ENCODE measurements at places on chromosomes 6 and 20.
A peak's percentile ranks its signal among the peaks of the same experiment; 100 is the strongest.

GRCh38 chr20:5887386-5887785 is 62.9 kb downstream of the TRMT6 start:
- no peak for DNase-seq

DNA sequence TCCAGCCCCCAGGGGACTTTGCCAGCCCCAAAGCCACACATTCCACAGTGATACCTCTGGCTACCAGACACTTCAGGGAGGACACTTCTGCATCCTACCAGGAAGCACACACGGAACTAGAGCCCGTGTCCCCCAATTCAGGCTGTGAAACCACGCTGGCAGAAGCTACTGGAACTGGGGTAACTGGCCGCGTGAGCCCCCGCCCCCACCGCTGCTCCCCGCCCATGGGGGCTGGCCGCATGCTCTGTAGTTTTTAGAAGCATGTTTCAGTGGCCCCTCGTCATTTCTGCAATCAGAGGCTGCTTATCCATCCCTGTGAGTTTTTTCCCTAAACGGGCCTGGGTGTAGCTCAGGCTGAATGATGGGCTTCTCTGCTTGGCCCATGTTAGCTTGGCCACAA is 28.7 kb upstream of the AAR2 start:
- DNase-seq: no peak

GRCh38 chr20:21155268-21155667 is 29.4 kb downstream of the KIZ start:
- no peak for DNase-seq

DNA sequence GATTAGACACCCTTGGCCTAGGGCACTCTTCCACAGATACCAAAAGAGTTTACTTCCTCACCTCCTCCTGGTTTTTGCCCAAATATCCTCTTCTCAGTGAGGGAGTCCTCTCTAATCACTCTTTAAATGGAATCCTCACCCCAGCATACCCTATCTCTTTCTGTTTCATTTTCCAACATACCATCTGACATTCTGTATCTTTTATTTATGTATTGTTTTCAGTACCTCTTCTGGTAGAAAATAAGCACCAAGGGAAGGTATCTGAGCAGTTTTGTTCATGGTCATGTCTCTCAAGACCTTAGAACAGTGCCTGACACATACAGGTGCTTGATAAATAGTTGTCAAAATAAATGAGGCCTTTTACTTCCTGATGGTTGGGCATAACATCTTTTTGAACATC is 55.1 kb downstream of the KIAA0408 start:
- DNase-seq: no peak

GRCh38 chr6:70717038-70717801 is 49.5 kb downstream of the SMAP1 start:
- DNase-seq: peak; percentile 56

- DNase-seq: no peak
Observed at GRCh38 chr6:48109944-48110343, 1.1 kb downstream of the PTCHD4 start.

DNA sequence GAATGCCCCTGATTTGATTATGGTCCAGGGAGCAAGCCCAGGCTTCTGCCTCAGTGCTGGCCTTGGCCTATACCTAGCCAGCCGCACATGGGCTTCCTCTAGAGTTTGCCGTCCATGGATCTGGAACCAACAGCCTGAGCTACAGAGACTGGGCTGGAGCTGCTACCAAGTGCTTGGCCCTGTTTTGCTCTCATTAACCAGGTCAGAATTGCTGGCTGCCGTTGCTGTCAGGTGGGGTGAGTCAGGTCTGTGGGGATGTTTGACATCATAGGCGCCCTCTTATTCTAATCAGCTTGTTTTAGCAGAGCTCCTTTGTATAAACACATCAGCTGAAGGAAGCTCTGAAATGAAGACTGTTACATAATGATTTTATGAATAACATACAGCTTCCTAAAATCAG is 83.1 kb upstream of the PHACTR2 start:
- DNase-seq: no peak

DNA sequence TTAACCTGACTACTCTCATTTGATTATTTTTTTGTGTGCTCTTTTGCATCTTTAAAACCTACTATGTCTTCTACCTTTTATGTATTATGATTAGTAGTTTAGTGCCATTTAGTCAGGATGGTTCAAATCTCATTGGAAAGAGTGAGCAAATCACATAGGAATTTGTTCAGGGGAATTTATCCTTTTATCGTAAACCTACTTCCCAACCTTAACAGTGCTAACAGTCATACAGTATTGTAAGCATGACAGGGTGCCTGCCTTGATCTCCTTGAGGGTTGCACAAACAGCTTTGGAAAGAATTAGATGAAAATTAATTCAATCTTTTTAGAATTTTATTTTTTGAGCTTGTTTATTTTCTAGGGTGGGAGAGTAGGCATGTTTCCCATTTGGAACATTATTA is 18.3 kb downstream of the RNF8 start:
- DNase-seq: no peak

DNA sequence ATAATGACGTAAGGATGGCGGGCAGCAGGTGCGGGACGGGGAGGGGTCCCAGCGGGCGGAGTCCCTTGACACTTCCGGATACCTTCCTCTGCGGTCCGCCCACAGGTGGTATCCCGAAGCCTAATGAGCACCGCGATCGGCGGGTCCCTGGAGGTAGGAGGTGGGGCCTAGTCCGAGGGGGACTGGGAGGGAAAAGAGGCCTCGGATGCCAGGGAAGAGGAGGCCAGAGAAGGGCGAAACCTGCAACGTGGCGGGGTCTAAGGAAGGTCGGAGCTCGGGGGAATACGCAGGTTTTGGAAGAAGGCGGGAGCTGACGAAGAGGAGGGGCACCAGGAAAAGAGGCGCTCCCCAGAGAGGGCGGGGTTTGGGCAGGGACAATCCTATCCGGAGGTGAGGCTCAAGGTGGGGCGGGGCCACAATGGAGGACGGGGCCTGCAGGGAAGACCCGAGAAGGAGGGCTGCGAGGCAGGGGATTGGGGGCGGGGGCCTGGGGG is 3.7 kb downstream of the PRSS16 start:
- peak; percentile 85 for DNase-seq

GRCh38 chr6:14292119-14292518 is 174.5 kb downstream of the CD83 start:
- no peak for DNase-seq

DNA sequence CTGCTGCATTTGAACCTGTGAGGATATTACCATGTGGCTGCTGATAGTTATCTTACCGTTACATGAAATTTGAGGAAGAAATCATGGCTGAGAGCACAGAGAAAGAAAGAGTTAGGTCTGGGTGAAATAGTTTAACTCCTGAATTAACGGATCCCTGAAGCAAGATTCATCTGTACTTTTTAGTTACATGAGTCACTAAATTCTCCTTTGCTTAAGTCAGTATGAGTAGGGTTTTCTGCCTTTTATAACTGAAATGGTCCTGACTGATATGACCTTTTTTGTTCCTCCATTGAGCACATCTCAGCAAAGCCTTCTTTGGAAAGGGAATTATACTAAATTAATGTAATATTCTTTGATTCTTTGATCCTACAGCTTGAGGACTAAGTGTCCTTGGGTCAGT is 333.3 kb upstream of the ZFP64 start:
- no peak for DNase-seq

- peak; percentile 64 for DNase-seq
Observed at GRCh38 chr6:73739096-73739495, 43.1 kb downstream of the CD109 start.

DNA sequence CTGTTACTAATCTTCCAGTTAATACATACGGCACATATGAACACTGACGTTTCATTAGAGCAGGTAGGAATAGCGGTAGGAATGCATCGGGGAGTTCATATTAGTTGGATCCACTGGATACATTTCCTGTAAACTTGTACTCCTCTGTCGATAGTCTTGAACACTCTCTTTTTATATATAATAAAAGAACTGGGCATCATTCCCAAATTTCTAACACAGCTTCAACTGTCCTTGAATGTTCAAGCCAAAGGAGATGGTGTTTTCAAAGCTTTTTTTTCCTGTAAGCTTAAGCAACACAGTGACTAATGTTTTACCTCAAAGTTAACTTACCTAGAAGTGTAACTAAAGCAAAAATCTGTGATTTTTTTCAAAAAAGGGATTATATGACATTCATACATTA is 195.3 kb downstream of the UTRN start:
- no peak for DNase-seq

- DNase-seq: no peak
Observed at GRCh38 chr6:119871520-119871919, 522.0 kb upstream of the MAN1A1 start.

- DNase-seq: no peak
Observed at GRCh38 chr20:62246872-62247652, 8.7 kb downstream of the OSBPL2 start.

GRCh38 chr6:3777730-3778461 is 26.4 kb upstream of the PXDC1 start:
- DNase-seq: peak; percentile 47

GRCh38 chr6:43896329-43897255 is 126.6 kb downstream of the VEGFA start:
- DNase-seq: no peak

- no peak for DNase-seq
Observed at GRCh38 chr6:35076997-35077712, 64.0 kb downstream of the TCP11 start.

GRCh38 chr6:14354919-14355572 is 237.5 kb downstream of the CD83 start:
- DNase-seq: no peak

- DNase-seq: no peak
Observed at GRCh38 chr6:160081398-160081797, 40.2 kb upstream of the SLC22A1 start.

DNA sequence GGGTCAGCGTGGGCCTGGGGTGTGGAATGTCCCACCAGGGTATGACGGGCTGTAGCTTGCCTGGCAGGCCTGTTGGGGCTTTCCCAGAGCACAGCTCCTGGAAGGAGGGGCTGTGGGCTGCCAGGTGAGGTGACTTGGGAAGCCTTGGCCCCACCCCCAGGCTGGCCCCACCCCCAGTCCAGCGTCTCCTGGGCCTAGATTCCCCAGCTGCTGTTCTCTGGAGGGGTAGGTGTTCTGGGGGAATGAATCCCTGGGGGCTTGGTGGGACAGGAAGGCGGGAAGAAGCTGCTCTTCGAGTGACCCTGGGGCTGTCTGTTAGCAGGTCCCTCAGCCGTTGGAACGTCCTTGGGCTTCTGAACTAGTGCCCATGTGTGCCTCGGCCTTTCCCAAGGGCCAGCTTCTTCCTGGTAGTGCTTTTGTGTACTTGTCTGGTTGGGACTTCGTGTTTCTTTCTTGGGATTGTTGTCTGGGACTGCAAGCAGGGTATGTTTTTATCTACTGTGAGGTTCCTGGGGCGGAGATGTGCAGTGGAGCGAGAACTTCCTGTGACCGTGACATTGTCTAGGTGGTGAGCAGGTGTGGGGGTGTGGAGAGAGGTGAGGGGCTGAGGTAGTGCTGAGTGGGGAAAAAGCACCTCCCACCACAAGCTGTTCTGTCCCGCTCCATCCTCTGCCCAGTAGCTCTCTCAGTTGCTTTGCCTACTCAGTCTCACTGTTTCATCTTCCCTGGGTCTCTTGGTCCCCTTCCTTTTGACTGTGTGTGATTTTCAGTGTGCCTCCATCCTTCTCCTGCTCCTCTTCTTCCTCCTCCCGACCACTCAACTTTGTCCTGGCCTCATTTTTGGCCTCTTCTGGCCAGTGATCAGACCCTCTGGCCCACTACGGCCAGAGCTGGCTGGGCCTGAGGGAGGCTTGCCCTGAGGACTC is 1.3 kb upstream of the DDR1 start:
- DNase-seq: no peak

DNA sequence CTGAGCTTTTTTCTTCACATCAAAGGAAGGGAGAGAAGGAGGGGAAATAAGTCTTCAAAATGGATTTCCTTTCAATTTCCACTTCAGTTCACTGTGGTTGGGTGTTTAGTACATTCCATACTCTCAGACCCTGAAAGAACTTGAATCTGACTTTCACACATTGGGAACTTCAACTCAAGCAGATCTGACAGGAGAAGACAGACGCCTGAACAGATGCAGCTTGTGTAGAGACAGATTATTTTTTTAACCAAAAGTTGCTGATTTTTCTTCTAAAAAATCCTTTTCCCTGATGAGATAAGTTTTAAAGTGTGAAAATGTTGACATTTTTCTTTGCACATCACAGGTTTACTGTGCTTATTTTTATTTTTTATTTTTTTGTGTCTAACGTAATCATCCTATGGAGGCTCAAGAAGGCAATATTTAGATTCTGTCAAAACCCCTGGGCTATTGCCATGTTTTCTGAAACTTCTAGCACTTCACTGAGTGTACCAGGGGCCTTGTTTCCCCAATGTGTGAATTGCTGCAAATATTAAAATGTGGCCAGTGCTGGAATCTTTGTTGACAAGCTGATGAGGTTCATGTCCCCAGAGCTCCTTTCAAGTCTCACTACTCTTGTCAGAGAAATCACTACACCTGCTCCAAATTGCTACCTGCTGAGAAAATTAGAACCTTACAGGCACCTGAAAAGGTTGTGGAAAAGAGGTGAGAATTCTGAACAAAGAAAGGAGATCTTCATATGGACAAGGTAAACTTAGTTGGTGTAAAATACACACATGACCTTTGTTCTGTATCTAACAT is 214.8 kb upstream of the BTBD3 start:
- no peak for DNase-seq

DNA sequence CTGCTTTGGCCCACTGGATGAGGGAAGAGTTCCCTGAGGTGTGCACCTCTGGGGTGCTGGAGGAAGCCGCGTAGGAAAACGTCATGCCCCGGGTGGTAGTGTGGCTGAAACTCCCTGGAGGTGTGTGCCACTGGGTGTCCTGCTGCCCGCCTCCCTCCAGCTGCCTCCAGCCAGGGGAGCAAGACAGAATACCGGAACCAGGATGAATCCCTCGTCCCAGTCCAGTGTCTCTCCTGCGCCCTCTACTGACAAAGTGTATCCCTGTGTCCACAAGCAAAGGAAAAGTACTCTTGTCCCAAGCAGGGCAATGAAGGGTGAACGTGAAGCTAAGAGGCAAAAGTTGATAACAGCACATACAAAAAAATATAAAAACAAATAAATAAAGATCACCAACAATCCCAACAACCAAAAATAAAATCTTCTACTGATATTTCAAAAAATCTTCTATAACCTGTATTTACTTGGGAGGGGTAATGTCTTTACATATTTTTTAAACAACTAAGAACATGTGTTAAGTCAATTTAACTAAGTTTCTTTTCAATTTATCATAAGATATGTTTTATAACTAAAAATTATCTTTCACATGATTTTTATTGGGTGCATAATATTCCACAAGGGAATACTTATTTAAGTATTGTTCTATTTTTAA is 437.6 kb downstream of the MAFB start:
- peak; percentile 2 for DNase-seq

GRCh38 chr6:142542704-142543233 is 241.0 kb downstream of the ADGRG6 start:
- no peak for DNase-seq

GRCh38 chr20:48667889-48668413 is 159.8 kb downstream of the PREX1 start:
- no peak for DNase-seq

DNA sequence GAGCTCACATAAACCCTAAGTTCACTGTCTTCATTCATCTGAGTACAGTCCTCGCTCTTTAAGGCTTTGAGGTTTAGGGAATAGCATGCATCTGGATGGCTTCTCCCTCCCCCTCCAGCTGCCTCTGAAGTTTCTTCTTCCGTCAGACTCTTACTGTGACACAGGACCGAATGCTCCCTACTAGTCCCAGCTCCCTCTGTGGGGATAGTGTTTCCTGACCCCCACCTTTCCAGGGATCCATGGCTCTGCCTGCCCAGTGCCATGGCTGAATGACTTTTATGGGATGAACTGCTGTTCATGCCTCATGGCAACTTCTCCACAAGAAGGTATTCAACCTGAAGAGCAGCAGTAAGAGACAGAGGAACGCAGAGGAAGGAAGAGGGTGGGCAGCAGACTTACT is 79.8 kb upstream of the EMILIN3 start:
- DNase-seq: no peak

GRCh38 chr6:110856296-110856695 is 18.3 kb upstream of the AMD1 start:
- DNase-seq: no peak
